Regular cardiac myocyte (primary cell): ENCODE measurements at places on chromosomes 5 and 9. TPM values are rescaled to one million over a fixed set of nuclear protein-coding genes. Genes with fewer than 3 reads are reported as not detected.

Gene SRP19
- total RNA-seq: 65.4 and 118 TPM in 2 replicates

Gene CCDC187
- under 0.01 TPM in 2 replicates for total RNA-seq

Gene BSPRY
- total RNA-seq: not detected in 2 replicates

Gene RELL2
- 2.7 and 3.7 TPM in 2 replicates for total RNA-seq

Gene CCL27
- total RNA-seq: not detected in 2 replicates

Gene PCDHA5
- under 0.01 TPM in 2 replicates for total RNA-seq

Gene HMMR
- 11.8 and 79.9 TPM in 2 replicates for total RNA-seq
